ENCODE measurements at places on chromosomes 2 and 18.

DNA sequence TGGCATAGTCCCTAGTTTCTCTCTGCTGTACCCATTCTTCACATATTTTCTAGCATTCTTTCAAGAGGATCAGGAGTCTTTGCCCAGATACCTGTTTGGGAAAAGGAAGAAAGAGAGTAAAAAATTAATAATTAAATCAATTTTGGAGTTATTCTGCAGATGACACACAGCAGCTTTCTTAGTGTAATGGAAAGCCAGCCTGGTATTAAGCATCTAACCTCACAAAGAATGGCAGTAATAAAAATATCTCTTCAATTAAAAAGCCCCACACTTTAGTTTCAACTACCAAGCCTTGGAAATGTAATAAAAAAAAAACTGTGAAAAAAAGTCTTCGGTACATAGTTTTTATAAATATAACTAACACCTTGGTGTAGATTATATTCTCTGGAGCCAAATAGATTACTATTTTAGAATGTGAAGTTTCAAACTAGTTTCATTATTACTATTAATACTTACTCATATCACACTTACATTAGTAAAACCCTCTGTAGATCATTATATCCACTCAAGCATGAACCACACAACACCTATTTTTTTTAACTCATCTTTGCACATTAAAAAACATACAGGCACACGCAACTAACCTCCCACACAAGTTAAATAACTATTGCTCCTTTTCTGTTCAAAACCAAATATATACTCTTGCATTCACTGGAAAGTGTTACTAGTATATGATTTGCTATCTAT, 90.9 kb downstream of the GPD2 start:
- no peak for DNase-seq

GRCh38 chr2:98247383-98247782, 98.9 kb upstream of the CNGA3 start:
- DNase-seq: no peak

DNA sequence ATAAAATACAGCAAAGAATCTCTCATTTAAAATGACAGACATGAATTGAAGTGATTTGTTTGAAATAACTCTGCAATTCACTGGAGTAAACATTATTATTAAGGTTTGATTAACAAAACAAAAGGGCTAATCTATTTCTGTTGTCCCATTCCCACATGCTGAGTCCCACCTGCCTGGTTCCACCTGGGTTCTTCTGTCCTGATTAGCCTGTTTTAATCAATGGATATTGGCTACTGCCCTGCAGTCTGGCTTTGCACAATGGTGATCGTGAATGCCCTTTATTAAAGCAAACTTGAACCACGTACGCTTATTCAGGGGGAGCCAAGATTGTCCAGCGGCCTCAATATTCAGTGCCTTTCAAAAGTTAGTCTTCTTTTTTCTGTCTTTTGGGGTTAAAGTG, 72.8 kb upstream of the CDH19 start:
- DNase-seq: no peak

DNA sequence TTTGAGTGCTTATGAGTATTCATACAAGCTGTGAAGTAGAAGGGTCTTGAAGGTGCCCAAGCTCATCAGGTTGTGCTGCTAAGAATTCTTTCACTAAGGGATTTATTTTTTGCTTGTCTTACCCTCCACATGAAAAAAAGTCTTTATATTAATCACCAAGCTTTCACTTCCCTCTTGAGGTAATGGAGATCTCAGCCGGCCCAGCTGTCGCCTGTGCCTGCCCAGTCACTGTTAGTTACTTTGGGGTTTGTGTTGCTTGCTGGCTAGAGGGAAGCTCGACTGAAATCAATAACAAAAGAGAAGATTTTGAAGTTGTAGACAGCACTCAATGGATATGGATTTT, 21.9 kb downstream of the MC2R start:
- no peak for DNase-seq

GRCh38 chr18:31143025-31143424, 19.6 kb downstream of the DSC1 start:
- DNase-seq: no peak

DNA sequence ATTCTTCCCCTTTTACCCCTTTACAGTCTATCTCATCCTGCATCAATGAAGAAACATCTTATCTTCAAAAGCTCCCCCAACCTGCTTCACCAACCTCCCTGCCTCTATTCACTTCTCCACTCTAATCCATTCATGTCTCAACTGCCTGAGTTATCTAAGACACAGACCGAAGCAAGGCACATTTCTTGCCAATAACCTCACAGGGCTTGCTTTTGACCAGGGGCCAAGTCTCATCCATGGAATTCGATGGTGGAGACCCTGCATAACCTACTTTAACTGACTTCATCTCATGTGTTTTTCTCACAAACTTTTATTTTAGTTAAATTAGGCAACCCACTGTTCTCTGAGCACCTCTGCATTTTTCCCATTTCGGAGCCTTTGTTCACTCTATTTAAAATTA, 69.7 kb downstream of the MYCN start:
- DNase-seq: no peak

DNA sequence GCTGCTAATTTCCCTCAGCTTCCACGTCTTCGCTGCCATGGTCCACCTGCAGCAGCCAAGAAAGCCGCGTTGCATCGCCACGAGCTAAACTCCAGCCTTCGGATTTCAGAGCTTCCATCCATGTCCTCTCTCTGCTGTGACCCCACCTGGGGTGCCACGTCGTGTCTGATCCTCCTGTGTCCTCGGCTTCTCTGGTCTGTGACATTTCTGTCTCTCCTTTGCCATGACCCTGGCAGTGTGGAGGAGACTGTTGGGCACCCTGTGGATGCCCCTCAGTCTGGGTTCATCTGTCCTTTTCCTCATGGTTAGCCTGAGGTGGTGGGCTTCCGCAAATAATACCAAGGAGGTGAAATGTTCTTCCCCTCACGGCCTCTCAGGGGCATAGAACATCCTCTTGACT, 106.8 kb downstream of the RTP5 start:
- DNase-seq: no peak

DNA sequence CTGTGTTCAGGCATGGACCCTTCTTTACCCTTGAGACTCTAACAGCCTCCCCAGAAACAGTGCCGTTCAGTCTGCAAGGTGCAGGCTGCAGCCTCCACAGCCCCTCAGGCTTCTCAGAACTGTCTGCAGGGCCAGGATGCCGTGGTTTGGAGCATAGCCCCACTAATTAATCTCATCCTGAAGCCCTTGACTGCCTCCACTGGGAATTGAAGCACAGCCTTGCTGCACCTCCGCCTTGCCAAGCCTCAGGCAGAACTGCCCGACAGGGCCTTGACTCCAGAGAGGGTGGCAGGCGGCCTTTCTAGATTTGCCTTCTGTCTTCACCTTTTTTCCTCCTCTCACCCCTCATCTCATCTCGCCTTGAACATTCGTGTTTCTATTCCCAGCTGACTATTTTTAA, 119.8 kb downstream of the NRP2 start:
- no peak for DNase-seq

DNA sequence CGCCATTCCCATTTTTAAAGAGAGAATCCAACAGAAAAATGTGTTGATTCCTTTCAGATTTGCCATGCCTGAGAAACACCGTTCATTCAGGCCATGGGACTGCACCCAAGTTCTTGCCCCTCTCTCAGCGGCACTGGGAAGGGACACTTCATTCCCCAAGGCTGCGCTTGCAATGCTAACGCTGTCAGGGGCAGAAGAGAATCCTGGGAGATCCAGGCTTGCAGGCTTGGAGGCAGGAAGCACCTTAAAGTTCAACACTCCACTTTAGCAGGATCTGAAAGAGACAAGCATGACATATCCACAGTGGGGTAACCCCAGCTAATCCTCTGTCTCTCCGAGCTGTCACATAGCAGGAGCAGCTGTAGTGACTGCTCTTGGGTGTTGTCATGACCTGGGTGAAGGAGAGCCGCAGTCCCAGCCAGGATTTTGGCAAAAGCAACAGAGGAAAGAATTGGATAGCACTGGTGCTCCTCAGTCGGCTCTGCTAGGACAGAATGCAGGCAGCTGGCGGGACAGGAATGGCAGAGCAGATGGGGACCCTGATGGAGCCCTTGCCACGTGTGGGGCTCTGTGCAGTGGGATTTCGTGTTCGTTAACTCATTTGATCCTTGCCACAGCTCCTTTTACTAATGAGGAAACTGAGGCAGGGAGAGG, 22.0 kb upstream of the ODC1 start:
- DNase-seq: no peak

GRCh38 chr2:241870611-241871537, 1.3 kb downstream of the RTP5 start:
- DNase-seq: no peak
